CD4-positive, alpha-beta memory T cell (primary cell): ENCODE measurements at places on chromosomes 1 and 21. TPM values are rescaled to one million over a fixed set of nuclear protein-coding genes. Genes with fewer than 3 reads are reported as not detected.

The ACAP3 gene
- total RNA-seq = 59.7 TPM

DNA sequence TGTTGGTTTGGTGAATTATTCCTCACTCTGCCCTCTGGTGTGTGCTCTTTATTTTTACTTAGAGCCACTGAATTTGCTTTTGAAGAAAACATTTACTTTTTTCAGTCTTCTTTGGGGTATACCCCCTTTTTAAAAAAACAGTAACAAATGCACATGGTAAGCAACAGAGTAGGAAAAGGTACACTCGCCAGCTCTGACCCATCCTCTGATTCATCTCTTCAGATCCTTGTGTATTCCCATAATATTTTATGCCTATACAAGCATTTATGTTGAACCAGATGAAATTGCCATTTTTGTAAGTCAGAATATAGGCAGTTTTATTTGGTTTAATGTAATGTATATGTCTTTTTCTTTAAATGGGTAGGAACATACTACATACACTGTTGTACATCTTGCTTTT, 28.3 kb downstream of the TTC3 start:
- DNase-seq = no peak

DNA sequence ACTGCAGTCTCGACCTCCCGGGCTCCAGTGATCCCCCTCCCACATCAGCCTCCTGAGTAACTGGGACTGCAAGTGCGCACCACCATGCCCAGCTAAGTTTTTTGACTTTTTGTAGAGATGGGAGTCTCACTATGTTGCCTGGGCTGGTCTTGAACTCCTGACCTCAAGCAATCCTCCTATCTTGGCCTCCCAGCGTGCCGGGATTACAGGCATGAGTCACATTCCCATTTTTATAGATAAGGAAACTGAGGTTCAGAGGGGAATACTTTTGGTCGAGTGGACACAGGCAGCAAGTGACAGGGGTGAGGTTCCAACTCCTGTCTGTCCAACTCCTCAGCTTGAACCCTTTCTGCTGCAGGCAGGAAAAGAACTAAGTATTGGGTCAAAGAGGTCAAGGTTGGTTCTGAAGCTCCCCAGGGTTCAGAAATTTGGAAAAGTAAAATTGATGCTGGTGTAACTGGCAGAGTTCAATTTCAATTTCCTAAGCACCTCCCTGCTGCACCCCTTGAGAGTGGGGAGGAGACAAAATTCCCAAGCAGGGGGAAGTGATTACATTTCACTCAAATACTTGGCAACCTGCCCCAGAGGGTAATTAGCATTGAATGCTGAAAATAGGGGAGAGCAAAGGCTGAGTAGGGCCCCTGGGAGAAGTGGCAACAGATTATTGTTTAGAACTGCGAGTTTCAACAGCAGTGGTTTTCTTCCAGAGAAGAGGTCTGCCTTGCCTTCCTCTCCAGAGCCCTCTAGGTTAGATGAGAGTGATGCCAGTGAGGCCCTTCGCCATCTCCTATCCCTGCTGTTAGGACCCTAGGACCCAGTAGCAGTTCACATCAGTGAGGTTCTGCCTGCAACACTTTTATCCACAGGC, 17.5 kb upstream of the ALPL start:
- DNase-seq = no peak

DNA sequence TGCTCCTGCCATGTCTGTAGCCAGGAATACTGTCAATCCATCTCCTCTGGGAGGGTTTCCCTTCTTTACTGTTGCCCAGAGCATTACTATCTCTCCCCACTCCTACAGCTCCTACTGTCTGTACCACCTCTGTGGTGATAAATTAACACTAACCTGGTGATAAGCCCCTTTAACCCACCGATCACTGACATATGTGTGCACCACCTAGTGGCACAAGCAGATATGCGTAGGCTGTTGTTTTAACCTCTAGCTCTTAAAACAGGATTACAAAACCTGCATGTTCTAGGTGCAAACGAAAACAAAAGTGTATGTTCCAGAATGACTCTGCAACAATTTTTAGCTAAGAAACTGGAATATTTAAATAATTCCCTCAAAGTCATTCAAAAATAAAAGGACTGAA, 93.9 kb upstream of the BEND5 start:
- DNase-seq = no peak

- no peak for DNase-seq
Measured at GRCh38 chr1:192980856-192981255, 78.3 kb downstream of the UCHL5 start.

The OR10J4 gene
- total RNA-seq = not detected

The GPA33 gene
- total RNA-seq = 21.6 TPM

DNA sequence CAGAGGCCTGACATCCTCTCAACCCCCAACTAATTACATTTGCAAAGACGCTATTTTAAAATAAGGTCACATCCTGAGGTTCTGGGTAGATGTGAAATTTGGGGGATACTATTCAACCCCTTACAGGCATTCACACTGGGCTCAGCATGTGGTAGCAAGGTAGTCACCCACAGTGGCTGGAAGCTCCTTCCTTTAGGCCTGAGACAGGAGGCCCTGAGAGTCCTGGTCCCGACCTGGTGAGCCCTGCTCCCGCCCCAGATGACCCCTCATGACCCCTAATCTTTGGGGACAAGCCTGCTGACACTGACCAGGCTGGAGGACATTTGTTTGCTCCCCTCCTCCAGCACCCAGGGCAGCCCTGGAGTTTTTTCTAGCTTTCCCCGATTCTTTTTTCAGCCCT, 225.9 kb downstream of the DYRK1A start:
- no peak for DNase-seq

The GBP1 gene
- total RNA-seq = 74.2 TPM

GRCh38 chr1:76465030-76465429, 390.5 kb downstream of the ST6GALNAC3 start:
- DNase-seq = no peak

GRCh38 chr1:196105901-196106300, 502.3 kb downstream of the KCNT2 start:
- no peak for DNase-seq

DNA sequence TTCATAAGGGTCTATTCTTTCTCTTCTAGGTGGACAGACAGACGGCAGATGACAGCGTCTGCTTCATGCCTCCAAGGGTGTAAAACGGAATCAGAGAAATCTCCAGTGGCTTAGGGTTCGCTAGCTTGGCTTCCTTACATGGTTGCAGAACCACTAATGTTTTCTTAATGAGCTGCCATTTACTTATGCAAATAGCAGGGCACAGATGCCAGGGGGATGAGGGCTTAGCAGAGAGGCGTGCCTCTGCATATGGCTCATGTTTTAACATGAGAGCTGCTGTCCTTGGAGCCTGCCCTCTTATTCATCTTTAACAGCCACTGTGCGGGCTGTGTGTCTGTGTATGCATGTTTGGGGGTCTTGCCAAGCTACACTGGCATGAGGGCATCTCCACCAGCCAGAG, 119.6 kb downstream of the IER5 start:
- DNase-seq = no peak

The DIO1 gene
- total RNA-seq = not detected

GRCh38 chr1:186104459-186104858, 270.6 kb downstream of the TPR start:
- no peak for DNase-seq

- DNase-seq = no peak
Measured at GRCh38 chr21:44789880-44790279, 11.7 kb downstream of the UBE2G2 start.

- no peak for DNase-seq
Measured at GRCh38 chr21:36909901-36910561, 56.4 kb downstream of the HLCS start.

DNA sequence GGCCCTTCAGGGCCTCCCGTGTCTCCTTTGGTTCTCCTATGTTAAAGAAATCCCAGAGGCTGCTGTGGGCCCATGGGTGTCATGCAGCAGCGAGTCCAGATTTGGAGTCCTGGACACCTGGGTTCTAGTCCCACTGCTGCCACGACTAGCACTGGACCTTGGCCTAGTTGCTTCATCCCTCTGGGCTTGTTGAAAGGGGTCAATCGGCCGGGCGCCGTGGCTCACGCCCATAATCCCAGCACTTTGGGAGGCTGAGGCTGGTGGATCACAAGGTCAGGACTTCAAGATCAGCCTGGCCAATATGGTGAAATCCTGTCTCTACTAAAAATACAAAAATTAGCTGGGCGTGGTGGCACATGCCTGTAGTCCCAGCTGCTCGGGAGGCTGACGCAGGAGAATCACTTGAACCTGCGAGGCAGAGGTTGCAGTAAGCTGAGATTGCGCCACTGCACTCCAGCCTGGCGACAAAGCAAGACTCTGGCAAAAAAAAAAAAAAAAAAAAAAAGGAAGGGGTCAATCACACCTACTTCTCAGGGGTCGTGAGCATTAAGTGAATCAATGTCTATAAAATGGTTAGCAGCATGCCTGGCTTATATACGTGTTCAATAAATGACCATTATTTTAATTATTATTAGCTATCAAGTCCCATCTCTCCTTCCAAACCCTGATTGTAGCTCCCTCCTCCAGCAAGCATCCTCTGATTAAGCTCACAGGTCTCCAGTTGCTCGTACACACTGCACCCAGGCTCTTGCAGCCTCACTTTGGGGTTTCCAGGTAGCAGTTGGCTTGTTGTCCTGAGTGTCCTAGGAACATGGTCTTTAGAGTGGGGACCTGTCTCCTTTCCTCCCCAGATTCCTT, 43.8 kb downstream of the KIRREL1 start:
- DNase-seq = no peak

The SIPA1L2 gene
- total RNA-seq = 0.94 TPM

GRCh38 chr1:109959974-109960744, 24.4 kb upstream of the AHCYL1 start:
- no peak for DNase-seq

GRCh38 chr1:91585502-91585901, 84.9 kb downstream of the CDC7 start:
- no peak for DNase-seq

DNA sequence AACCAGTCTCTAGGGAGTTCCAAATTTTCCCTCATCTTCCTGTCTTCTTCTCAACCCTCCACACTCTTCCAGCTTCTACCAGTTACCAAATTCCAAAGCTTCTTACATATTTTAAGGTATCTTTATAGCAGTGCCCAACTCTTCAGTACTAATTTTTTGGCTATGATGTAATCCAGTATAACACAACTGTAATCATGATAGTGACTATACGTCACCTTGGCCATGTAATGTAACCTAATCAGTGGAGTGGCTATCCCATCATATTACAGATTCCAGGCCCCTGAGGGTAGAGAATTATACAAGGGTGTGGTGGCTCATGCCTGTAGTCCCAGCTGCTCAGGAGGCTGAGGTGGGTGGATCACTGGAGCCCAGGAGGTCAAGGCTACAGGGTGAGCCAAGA, 143.2 kb downstream of the CLEC20A start:
- DNase-seq = no peak

The TEKT2 gene
- not detected for total RNA-seq

- no peak for DNase-seq
Measured at GRCh38 chr1:3313576-3313950, 140.9 kb upstream of the ARHGEF16 start.

DNA sequence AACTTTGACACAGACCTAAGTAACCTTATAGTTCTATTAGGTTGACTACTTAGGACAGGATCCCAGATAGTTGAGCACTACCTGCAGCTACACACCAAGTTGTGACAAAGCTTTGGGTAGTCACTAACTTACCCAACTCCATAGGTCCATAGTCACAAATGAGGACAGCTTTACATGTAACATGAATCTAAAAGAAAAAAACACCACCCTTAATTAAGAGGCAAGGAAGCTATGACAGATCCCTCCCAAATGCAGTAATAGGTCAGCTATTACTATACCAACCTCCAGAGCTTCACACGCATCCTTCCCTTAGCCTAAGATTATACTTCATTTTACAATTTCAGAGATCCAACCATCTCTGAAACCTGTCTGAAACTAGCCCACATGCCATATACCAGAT, 12.7 kb upstream of the RAB42 start:
- DNase-seq = no peak

DNA sequence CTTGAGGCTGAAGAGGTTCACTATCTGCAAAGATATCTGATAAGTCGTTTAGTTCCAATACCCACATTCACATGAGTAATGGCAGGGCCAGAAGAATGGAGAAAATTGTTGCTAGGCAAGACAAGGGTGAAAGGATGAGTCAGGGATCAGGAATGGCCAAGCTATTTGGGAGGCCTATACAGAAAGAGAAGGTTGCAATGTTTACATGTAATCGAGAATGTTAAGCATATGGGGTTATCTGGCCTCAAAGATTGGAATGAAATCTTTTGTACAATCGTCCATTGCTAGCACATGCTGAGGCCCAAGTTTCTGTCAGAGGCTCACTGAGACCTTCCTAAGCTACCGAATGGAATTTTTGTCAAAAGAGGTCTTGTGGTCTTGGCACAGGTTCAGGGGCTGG, 299.9 kb upstream of the PLD5 start:
- DNase-seq = no peak

DNA sequence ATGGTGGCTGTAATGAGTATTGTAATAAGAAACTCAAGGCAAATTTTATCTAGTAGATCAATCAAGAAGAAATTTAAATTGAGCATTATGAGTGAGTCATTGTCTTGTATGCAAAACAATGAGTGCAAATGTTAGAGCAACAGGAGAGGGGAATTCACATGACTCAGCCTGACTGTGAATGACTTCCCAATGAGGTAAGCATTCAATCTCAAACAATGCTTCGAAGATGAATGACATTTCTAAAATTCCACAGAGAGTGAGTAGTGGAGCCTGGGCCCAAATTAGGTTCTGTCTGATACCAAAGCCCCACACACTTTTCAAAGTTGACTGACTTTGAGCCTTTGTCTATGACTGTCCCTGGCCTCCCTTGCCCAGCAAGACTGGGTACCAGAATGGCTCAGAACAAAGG, 738.0 kb downstream of the PTPRU start:
- no peak for DNase-seq

DNA sequence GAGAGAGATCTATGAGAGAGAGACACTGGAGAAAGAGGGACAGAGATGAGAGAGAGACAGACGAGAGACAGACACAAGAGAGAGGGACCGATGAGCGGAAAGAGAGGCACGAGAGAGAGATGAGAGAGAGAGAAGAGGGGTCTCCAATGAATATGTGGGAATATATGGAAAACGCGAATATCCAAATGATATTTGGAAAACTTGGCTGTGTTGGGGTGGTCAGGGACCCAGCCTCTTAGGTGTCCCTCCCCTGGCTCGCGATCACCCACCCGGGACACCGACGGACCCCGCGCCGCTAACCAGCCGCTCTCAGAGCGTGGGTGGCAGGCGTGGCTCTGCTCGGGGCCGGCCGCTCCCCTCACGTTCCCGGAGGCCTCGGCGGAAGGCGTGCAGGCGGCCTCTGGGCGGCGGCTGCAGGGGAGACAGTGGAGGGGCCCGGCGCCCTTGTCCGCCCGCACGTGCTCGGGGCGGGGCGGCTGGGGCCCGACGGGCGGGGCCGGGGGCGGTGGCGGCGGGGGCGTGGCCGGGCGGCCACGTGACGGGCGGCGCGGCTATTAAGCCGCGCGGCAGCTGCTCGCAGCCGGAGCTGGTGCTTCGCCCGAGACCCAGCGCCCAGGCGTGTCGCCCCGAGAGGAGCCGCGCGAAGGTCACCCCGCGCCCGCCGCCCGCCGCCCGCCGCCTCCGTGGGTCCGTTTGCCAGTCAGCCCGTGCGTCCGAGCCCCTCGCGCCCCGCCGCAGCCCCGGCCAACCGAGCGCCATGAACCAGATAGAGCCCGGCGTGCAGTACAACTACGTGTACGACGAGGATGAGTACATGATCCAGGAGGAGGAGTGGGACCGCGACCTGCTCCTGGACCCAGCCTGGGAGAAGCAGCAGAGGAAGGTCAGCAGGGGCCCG, at the start of gene ACTN2:
TSS of gene ACTN2 (plus strand) at position 583 of the 898 bp plus-strand sequence. CDS start at position 758, 175 bp downstream.
- DNase-seq = peak; percentile 36

The RGS13 gene
- total RNA-seq = not detected

- DNase-seq = peak; percentile 67
Measured at GRCh38 chr1:121516234-121516967, 331.6 kb downstream of the SRGAP2C start.

The TRAF3IP3 gene
- total RNA-seq = 574 TPM

The CA14 gene
- total RNA-seq = not detected

The PCP4L1 gene
- not detected for total RNA-seq

GRCh38 chr1:87763483-87763882, 434.8 kb downstream of the LMO4 start:
- DNase-seq = no peak
